Activated CD8-positive, alpha-beta T cell treated with anti-CD3 and anti-CD28 coated beads, Interleukin-2, amount 10 ng/mL, durations not matched to agents 7 days and 5 days (primary cell): ENCODE measurements at places on chromosomes 2 and 18. TPM values are rescaled to one million over a fixed set of nuclear protein-coding genes. Genes with fewer than 3 reads are reported as not detected.

Gene COL6A3
- total RNA-seq = 0.10 TPM

Gene SLC5A7
- not detected for total RNA-seq

DNA sequence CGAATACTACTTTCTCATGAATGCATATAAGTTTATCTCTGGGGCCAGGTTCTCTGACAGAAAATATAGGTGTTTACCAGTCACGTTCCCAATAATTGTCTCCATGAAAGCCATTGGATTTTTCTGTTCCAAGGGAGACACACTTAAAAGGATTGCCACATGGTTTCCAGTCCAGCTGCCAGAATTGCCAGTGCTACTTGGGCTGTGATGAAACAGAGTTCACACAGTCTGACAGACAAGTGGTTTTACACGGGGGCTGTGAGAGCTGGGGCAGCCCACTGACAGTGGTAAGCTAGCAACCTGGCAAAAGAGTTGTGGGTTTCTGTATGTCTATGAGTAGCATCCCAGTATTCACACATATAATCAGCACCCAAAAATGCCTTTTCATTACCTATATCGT is 27.7 kb upstream of the ATRAID start:
- peaks cover 2% of the 10 kb centered on the region for H3K4me1 ChIP-seq
- H3K27me3 ChIP-seq = peaks cover 40% of the 10 kb centered on the region
- DNase-seq = no peak
- no peak overlapping the region for H3K4me3 ChIP-seq

- no peaks in the 10 kb centered on the region for H3K27me3 ChIP-seq
- no peak for DNase-seq
- no peak overlapping the region for H3K4me3 ChIP-seq
- H3K27ac ChIP-seq = no peak overlapping the region
Observed at GRCh38 chr2:119859528-119859927, 99.8 kb downstream of the PTPN4 start.

GRCh38 chr2:160694631-160695030 is 201.0 kb upstream of the RBMS1 start:
- peaks cover 4% of the 10 kb centered on the region for H3K27me3 ChIP-seq
- H3K4me1 ChIP-seq = no peaks in the 10 kb centered on the region
- H3K27ac ChIP-seq = no peak overlapping the region
- no peak overlapping the region for H3K4me3 ChIP-seq

Gene LNPK
- total RNA-seq = 49.0 TPM

- no peak overlapping the region for H3K4me3 ChIP-seq
- no peaks in the 10 kb centered on the region for H3K36me3 ChIP-seq
- peaks cover 13% of the 10 kb centered on the region for H3K27me3 ChIP-seq
- H3K27ac ChIP-seq = no peak overlapping the region
Observed at GRCh38 chr2:8861797-8862196, 24.4 kb upstream of the KIDINS220 start.

- H3K27me3 ChIP-seq = no peaks in the 10 kb centered on the region
- H3K36me3 ChIP-seq = no peaks in the 10 kb centered on the region
- no peak overlapping the region for H3K27ac ChIP-seq
- no peak overlapping the region for H3K4me3 ChIP-seq
- no peaks in the 10 kb centered on the region for H3K4me1 ChIP-seq
Observed at GRCh38 chr18:36947820-36948348, 119.0 kb downstream of the KIAA1328 start.

Gene FAM161A
- 5.3 TPM for total RNA-seq

Gene EGR4
- not detected for total RNA-seq

DNA sequence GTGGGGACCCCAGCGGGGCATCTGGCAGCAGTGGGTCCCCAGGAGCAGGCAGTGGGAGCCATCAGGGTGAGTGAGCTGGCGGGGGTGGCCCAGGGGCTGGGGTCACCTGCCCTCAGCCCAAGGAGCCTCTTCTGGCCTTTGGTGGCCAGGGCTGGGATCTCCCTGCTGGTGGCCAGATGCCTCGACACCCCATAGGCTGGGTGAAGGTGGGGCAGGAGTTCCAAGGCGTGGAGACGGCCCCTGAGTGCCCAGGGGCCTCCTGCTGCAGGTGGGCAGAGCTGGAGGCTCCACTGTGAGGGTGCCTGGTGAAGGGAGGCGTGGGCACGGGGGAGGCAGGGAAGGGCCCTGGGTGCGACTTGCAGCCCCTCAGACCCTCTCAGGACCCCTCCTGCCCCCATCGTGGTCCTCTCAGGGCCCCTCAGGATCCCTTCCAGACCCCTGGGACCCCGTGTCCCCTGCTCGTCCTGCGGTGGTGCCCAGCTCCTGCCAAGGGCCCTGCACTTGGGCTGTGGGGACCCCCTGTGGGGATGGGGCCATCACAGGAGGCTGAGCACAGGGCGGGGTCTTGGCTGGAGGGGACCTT is 5.0 kb upstream of the GPR35 start:
- H3K36me3 ChIP-seq = peaks cover 47% of the 10 kb centered on the region
- no peak overlapping the region for H3K27ac ChIP-seq
- H3K4me1 ChIP-seq = peaks cover 82% of the 10 kb centered on the region
- no peaks in the 10 kb centered on the region for H3K27me3 ChIP-seq
- no peak for DNase-seq
- H3K4me3 ChIP-seq = no peak overlapping the region
